ENCODE measurements at places on chromosomes 4 and X.
A peak's percentile ranks its signal among the peaks of the same experiment; 100 is the strongest.

DNA sequence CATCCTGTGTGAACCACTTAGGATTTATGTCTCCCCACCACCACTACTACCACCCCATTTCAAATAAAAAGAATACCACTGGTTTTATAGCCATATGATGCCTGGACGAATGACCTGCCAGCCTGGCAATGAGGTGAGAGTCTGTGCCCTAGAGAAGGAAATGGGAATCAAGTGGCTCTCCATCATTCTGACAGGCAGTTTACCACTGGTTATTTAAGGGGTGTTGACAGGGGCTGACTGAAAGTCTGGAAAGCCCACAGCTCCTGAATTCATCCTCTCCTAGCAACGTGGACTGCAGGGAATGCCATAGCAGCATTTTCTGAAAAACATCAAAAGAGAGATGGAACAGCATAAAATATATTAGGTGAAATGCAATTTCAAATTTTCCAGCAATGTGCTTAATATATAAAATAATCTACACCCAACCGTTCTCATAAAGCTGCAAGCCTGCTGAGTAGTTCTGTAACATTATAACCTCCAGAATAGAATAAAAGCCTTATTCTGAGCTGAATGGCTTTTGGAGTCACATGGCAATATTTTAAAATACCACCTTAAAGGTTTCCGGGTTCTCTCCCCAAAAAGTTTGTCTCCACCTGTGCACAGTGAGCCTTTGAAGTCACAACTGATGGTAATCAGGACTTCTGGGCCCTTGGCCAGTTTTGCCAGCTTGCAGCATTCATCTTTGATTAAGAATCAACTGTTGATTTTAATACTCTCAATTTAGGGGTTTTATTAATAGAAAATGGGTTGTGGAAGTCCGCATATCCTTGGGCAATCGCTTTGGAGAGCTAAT, 121.5 kb downstream of the DCTD start:
- DNase-seq = no peak

DNA sequence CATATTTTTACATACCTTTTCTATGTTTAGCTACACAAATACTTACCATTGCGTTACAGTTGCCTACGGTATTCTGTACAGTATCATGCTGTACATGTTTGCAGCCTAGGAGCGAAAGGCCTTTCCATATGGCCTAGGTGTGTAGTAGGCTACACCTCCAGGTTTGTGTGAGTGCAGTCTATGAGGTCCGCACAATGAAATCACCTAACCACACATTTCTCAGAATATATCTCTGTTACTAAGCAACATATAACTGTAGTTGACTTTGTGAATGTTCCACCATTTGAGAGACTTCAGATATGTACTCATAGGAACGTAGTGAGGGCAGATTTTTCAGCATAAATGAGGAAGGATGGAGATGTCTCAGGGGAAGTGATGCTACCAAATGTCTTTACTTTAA, 62.6 kb downstream of the WWC2 start:
- no peak for DNase-seq

- peak; percentile 33 for DNase-seq
Measured at GRCh38 chr4:106494066-106494465, 125.5 kb upstream of the GIMD1 start.

DNA sequence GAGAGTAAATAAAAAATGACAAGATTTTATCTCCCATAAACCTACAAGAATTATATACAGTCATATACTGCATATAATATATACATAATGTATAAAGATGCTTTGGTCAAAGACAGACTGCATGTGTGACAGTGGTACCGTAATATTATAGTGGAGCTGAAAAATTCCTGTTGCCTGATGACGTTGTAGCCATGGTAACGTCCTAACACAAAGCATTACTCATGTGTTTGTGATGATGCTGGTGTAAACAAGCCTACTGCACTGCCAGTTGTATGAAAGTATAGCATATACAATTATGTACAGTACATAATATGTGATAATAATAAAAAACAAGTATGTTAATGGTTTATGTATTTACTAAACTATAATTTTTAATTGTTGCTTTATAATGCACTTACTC, 245.2 kb upstream of the CENPE start:
- no peak for DNase-seq

- DNase-seq = no peak
Measured at GRCh38 chrX:153818571-153819383, 11.6 kb downstream of the PDZD4 start.

DNA sequence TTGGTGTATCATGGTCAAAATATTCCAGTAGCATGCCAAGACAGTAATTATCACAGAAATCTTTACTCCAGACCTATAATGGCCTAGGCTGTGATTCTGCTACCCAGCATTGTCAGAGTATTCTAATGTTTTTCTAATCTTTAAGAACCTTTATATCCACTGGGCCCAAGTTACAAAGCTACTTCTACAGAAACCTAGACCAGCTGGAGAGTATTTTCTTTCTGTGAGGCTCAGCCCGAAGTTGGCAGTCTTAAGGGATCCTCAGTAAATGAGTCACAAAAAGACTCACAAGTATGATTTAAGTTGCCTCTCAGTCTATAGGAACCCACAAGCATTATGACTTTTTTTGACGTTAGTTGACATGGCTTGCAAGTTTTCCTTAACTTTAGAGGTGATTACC, 638.5 kb upstream of the FAM241A start:
- DNase-seq = peak; percentile 79

DNA sequence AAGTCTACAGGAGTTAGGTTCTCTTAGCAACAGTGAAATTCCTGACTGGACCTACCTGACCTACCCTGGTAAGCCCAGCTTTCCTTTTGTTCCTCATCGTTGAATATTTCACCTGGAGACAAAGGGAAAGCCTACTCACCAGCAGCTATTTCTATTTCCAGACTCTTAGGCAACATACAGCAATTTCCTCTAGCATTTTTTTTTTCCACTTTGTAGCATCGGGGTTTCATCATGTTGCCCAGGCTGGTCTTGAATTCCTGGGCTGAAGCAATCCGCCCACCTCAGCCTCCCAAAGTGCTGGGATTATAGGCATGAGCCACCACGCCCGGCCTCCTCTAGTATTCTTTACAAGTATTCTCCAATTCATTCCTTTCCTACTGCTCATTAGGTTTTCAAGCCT, 6.8 kb upstream of the S100G start:
- DNase-seq = peak; percentile 76

DNA sequence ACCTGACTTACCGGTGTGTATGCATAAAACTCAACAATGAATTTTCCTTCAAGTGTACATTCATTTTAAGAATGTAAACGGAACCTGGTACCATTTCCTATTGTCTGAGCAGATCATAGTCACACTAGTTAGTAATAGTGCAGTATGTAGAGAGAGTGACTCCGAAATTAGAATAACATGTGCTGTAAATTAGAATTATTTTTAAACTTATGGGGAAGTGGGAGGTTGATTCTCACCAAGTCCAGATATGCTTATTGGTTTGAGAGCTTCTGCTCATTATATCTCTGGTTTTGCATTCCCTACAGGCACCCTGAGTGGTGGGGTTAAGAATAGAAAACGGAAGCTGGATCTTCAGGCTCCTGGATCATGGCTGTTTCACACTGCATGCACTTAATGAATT, 39.6 kb downstream of the KLF3 start:
- no peak for DNase-seq

DNA sequence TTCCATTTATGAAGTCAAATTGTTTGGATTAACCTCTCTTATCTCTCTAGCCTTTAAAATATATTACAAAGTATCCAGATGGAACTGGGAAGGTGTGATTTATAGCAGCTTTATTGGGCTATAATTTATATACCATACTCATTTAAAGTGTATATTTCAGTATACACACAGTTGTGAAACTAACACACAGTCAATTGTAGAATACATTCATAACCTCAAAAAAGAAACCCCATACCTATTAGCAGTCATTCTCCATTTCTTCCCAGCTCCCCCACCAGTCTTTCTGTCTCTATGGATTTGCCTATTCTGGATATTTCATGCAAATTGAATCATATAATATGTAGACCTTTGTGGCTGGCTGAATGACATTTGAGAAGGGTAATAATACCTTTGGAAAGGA, 7.6 kb upstream of the NAP1L5 start:
- DNase-seq = no peak

GRCh38 chr4:144302704-144303536, 162.4 kb upstream of the GYPA start:
- no peak for DNase-seq

- DNase-seq = peak; percentile 79
Measured at GRCh38 chr4:112031712-112032328, 113.4 kb upstream of the FAM241A start.

- no peak for DNase-seq
Measured at GRCh38 chrX:41442824-41443550, 4.2 kb upstream of the NYX start.

- DNase-seq = no peak
Measured at GRCh38 chrX:51215856-51216255, 116.8 kb upstream of the NUDT10 start.

GRCh38 chr4:175813821-175814220, 1.8 kb upstream of the GPM6A start:
- DNase-seq = no peak

GRCh38 chrX:108165383-108166111, 74.0 kb downstream of the ATG4A start:
- DNase-seq = peak; percentile 64

DNA sequence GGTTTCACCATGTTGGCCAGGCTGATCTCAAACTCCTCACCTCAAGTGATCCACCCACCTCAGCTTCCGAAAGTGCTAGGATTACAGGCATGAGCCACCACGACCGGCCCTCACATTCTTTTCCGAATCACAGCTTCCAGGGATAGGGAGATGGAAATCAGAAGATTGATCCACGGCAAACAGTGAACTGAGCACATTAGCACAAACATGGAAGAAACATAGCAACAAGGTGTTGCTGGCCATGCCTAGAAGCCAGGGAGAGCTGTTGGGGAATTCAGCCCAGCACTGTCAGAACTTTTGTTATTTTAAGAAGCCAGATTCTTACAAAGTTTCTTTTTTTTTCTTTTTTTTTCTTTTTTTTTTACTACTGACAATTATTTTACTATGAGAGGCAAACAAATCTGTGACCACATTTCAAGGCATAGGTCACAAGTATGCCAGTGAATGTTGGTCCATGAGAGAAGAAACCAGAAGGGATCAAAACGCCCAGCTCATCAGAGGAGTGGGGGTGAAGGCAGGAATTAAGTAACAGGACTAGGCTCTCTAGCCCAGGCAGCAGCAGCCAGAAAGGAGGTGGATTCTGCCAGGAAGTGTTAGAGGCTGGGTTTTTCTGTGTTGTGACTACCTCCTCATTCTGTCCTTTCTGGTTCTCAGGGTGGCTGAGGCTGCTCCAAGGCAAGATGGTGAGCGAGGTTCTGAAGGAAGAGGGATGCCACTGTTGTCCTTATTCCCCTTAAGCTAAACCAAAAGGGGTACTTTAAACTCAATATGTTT, 44.1 kb downstream of the TEC start:
- no peak for DNase-seq

GRCh38 chrX:38806875-38807621, 5.8 kb downstream of the MID1IP1 start:
- no peak for DNase-seq

DNA sequence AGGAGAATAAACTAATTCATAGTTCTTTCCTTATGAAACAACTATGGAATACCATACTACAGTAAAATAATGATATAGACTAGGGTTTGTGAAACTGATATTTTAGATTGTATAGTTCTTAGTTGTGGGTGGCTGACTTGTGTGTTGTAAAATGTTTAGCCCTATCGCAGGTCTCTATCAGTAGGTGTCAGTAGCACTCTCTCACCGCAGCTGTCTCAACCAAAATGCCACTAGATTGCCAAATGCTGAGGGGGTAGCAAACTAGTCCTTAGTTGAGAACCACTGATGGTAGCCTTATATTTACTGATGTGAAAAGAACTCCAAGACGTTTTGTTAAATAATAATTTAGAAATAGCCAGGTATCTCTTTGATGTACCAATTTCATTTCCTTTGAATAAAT, 48.1 kb downstream of the RHOXF2B start:
- DNase-seq = no peak

DNA sequence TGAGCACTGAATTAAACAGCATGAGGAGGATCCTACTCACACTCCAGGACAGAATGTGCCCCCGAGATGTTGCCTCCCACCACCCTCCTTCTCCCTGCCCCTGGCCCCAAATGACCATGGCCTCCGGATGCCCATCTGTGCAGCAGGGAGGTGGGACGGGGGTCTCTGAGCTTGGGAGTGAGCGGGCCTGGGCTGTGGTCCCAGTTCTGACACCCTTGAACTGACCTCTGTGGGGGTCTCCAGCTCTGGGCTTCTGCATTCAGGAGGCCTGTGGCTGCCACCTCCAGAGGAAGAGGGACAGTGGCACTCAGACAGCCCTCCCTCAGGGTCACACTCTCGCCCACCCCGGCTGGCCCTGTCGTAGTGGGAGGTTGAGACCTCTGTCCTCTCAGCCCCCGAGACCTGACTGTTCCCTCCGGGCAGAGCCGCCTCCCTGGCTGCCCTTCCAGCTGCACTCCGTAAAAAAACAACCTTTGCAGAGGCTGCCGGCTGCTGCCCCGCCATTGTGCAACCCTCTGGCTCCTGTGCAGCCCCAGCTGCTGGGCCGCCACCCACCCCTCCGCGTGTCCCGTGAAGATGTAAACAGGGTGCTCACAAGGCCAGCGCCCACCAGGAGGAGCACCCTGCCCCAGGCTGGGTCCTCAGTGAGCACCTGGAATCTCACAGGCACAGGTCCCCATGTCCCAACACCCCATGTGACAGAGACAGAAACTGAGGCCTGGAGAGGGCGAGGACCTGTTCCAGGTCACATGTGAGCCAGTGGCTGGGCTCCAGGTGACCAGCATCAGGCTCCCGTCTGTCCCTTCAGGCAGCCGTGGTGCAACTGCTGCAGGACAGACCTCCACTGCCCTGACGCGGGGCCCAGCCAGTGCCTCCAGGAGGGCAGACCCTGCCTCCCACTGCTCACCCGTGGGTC, 39.6 kb downstream of the HTRA3 start:
- DNase-seq = peak; percentile 45

GRCh38 chr4:145452447-145453162, 29.0 kb upstream of the SMAD1 start:
- DNase-seq = no peak

GRCh38 chrX:9114245-9114644, 80.3 kb upstream of the FAM9B start:
- DNase-seq = no peak

DNA sequence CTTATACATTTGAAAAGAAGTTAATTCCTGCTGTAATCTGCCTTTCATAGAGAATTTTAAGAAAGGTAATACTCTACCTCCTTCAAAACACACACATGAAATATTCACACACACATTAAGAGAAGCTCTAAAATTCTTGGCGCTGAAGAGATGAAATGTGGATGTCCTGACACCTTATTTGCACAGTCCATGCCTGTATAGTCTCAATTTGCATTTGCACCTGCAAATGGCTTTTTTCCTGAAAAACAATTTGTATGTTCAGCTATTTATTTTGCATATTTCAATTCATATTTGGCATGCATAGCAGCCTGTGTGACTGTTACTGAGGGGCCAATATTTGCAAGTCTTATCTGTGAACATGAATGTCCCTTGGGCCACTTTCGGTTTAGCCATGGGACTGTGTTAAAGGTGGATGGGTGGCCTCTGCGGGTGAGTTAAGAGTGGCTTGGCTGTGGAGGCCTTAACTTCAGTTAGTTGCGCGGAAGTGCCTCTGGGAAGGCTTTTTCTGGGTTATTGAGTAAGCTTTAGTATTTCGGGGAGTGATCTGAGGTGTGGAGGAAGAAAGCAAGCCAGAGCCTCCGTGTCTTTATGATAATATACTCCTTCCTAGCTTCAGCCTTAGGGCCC, 443.3 kb upstream of the FAT1 start:
- no peak for DNase-seq

- no peak for DNase-seq
Measured at GRCh38 chr4:79273915-79274314, 51.9 kb downstream of the NAA11 start.

Measured in fibroblast of the aortic adventitia (primary cell).